ENCODE measurements at places on chromosomes 7 and 10.

DNA sequence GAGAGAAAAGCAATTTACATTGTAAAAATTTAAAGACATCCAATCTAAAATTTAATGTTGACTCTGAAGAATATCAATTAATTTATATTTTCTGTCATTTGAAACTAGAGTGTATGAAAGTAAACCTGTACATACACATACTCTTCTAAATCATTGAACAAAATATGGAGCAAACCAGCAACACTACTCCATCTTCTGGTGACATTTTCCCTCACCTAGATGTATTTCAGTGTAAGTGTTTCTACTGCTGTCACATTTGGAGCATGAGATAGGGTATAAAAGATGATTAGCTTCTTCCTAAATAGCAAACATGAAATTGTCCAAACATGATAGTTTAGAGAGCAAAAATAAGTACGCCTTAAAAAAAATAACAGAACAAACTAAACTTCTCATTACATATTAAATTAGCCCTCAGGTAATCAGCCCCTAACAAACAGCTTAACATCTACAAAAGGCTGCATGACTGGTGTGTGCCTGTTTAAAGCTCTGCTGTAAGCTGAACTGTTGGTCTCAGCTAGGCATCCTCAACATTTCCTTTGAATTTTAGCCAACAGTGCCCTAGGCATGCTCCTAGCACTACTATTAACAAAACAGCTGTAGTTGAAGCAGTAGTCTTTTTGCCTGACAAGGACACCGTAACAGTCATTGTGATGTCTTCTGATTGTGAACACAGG lies 189.8 kb downstream of the CTNNA3 start:
- DNase-seq, result no peak

DNA sequence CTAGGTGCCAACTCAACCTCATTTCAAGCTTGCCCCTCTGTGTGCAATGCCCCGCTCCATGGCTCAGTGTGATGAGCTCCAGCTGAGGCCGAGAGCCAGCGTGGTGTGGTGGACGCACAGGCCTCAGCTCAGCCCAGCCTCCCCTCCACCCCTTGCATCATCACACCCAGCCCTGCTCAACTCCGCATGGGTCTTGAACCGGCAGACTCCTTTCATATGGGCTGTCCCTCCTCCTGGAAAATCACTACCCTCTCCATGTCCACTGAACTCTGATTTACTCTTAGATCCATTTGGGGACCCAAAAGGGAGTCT lies 16.6 kb upstream of the SLC18A3 start:
- DNase-seq, result no peak

GRCh38 chr7:109094-109493 lies 83.3 kb upstream of the FAM20C start:
- DNase-seq, result no peak

- no peak for DNase-seq
Measured at GRCh38 chr7:116339564-116339963, 129.2 kb downstream of the TES start.

GRCh38 chr7:136030867-136031318 lies 53.7 kb upstream of the MTPN start:
- no peak for DNase-seq

- no peak for DNase-seq
Measured at GRCh38 chr10:95728526-95728925, 27.4 kb upstream of the ENTPD1 start.

- DNase-seq, result no peak
Measured at GRCh38 chr10:21427804-21428481, 97.5 kb downstream of the SKIDA1 start.

- DNase-seq, result no peak
Measured at GRCh38 chr10:67127441-67127840, 201.6 kb downstream of the LRRTM3 start.

GRCh38 chr7:51965454-51965853 lies 648.8 kb upstream of the COBL start:
- no peak for DNase-seq

DNA sequence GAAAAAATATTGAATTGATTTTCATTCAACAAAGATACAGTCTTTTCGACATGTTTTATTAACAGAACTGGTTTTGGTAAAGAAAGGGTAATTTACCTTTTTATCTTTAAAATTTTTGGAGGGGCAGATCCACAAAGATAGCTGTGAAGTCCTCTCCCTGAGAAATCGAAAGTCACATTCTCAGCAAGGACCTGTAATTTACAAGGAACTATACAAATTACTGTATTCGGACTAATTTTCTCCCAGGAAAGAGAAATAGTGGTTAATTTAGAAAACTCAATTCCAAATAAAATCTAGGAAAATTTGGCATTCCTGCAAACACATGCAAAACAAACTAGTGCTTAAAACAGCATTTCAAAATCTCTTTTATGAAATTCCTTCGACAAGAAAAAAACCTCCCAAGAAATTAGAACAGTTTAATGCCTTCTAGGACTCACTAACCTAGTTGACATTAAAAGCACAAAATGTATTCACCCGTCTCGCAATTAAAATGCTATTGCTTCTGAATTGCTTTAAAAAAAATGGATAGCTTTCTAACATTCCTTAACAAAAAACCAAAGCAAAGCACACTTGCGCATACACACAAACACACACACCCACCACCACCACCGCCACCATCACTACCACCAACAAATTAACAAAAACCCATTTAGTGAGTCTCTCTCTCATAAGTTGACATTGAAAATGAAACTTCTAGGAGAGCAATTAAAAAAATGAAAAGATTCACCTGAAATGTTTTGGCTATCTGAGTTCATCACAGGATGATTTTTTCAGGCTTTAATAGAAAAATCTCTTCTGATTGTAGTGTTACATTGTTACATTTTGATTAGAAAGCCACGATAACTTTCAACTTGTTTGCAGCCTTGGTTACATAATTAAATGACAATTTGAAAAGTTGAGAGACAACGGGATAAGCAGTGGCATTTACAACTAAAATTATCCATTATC lies 4.0 kb upstream of the NKX2-3 start:
- no peak for DNase-seq

DNA sequence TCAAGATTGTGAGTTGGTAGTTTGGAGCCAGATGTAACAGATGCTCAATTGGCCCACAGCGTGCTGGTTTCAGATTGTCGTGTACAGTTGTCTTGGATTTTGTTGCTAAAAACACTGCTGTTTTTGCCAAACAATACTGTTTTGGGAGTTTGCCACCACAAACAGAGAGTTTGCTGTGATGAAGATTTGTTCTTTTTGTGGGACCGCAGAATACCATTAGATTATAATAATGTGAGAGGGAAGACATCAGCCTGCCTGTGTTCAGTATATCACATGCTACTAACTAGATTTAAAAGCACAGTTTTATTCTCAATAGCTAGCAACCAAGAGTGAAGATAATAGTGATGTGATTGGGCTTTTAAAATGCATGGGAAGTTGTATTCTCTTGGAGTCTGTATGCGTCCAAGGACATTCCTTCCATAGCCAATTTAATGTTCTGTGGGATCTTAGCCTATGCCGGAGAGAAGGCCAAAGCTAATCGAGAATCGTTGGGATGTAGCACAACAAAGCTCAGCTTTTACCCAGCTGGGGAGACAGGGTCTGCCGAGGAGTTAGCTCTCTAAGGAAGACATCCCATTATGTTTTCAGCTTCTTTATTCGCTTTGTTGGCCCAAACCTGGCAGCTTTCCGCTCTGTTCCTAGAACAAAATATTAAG lies 18.7 kb upstream of the ITGA8 start:
- DNase-seq, result no peak

DNA sequence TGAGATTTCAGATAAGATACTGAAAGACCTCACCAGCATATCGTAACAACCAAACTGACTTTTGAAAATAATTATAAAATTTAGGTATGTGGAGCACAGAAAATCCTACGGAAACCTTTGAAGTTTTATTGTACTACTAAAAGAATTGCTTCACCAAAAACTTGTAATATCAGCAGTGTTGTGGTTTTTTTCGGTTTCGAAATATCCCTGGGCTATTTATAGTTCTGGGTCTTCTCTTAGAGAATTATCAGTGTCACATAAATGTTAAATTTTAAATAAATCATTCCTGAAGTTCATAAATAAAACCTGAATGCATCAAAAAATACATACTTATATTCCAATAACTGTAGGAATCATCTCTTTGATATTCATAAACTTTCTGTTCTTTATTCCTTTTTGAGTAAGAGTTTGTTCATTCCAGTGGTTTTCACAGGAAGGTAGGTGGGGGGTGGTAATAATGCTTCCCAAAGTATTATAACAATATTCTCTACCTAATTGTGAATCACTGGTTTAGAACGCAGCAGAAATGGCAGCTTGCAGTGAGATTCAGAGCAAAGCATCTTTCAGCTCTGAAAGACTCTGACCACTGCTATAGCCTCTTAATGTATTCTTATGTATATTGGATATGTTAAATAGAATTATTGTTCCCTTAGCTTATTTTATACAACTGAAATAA lies 60.2 kb downstream of the ZNF277 start:
- DNase-seq, result no peak

DNA sequence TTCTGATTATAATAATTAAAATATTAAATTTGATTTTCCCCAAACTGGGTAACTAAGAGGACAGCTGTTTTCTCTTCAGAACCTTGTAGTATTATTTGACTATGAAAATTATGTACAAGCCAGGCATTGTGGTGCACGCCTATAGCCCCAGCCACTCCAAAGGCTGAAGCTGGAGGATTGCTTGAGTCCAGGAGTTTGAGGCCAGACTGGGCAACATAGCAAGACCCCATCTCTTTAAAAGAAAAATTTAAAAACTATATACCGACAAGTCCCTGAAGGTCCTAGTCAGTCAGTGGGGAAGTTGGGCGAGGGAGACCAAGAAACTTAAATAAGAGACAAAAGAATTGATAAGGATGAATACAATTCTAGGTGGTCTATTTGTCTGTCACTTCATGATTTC lies 27.1 kb upstream of the UBE2D1 start:
- DNase-seq, result no peak

DNA sequence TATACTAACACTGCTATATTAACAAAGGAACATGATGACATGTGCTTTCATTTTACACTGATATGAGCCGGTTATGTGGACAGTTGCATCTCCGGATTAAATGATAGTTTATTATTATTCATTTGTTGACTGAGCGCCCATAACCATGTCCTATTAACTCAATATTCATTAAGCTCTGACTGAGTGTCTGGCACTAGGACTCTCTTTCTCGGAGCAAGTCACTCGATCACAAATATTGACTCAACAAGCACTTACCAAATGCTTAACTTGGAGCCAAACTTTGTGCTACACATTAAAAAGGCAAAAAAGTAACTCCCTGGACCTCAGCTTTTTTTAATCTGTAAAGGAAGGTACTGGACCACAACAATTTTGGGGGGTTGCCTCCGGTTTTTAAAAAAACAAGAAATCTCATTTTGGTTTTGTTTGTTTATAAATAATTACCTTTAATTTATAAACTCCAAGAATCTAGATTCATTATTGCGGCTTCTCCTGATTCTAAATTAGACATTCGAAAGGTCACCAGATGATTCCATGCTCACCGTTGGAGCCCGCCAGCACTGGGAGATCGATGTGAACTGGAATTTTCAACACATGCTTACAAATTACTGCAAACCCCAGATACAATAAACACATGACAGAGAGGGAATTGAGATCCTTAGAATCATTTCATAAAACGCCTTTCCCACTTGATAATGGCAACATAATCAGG lies 8.9 kb upstream of the LYZL1 start:
- DNase-seq, result no peak

DNA sequence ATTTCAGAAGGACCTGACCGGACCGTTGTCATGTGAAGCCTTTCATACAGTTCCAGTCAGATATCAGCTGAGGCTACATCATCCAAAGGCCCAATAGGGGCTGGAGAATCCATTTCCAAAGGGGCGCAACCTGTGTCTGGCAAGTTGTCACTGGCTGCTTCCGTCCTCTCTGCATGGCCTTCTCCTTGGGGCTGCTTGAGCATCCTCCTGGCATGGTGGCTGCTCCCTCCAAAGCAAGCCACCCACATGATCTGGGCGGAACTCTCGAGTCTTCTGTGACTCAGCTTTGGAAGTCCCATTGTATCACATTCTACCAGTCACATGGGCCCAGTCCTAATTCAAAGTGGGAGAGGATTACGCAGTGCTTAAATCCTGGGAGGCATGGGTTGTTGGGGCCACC lies 207.0 kb upstream of the SHH start:
- DNase-seq, result no peak

DNA sequence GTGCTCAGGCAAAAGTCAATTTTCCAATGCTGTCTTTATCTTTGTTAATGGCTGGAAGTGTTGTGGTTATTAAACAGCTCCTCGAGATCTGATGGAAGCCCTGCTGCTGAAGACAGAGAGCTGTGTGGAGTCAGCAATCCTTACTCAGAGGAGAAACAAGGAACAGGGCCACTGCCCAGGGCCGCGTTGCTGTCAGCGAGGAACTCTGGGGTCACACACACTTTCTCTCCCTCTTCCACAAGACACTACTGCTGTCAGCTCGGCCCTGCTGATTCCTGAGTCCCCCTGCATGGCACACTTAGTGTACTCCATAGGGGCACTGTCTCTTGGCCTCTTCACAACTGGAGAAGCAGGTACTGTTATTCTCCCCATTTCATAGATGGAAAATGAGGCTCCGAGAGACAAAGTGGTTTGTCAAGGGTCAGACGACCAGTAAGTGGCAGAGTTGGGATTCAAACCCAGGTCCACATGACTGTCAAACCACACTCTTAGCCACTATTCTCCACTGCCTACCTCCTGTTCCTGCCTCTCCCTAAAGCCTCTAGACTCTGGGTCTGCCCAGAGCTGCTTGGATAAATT lies 29.3 kb upstream of the PDCD4 start:
- DNase-seq, result no peak

DNA sequence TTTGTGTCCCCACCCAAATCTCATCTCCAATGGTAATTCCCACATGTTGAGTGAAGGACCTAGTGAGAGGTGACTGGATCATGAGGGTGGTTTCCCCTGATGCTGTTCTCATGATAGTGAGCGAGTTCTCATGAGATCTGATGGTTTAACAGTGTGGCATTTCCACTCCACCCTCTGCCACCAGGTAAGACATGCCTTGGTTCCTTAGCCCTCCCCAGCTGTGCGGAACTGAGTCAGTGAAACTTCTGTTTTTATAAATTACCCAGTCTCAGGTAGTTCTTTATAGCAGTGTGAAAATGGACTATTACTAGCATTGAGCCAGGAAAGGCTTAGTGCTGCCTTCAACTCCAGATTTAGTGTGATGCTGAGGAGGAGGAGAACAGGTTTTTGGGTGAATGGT lies 222.2 kb downstream of the ADRA2A start:
- no peak for DNase-seq

DNA sequence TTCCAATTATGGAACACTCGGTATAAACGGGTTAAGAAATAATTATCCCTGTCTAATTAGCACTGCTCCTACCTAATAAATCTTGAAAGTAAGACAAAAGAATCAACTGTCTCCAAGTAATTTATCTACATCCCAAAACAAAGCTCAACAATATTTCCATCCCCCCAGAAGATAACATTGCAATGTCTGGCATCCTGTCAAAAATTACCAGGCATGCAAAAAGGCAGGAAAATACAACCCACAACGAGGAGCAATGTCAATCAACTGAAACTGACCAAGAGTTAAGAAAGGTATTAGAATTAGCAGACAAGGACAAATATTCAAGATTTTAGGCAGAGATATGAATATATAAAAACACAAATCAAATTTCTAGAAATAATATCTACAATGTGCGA lies 84.5 kb upstream of the SVIL start:
- DNase-seq, result no peak

GRCh38 chr10:48839809-48840679 lies 99.6 kb downstream of the LRRC18 start:
- DNase-seq, result no peak

All from NCI-H526 treated with DMSO at 0.1 percent for 48 hours (cell line).